ENCODE measurements at places on chromosomes 7 and 10.

DNA sequence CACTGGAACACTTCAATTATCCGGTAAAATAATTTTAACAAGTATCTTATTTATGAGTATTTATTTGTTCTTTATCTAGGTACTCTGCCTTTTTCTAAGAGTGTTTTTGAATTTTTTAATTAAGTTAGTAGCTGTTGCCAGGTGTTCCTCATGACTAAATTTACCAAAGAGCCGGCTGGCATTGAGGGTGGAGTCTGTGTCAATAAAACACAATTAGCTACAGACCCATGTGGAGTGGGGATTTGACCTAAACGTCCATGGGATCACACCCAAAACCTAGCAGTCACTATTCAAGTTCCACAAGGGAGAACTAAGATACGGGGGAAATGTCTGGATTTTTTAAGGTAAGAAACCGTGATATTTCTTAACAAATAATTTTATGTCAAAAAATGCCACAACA, 9.8 kb downstream of the SLC16A12 start:
- no peak for DNase-seq

DNA sequence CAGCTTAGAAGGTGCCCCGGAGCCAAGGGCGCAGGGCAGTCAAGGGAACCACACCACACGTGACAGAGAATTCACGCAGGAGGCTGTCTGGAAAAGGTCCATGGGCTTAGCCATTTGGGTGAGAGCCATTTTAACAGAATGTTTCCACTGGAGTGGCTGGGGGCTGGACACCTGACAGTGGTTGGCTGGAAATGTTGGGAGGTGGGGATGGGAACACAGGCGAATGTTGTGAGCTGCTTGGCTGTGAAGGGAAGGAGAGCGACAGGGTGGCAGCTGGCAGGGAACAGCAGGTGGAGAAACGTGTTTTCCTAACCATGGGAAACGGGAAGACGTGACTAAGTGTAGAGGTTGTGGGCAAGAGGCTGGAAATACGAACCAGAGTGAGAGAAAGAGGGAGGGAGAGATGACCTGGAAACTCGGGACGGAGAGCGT, 100.5 kb upstream of the ZNF32 start:
- no peak for DNase-seq

DNA sequence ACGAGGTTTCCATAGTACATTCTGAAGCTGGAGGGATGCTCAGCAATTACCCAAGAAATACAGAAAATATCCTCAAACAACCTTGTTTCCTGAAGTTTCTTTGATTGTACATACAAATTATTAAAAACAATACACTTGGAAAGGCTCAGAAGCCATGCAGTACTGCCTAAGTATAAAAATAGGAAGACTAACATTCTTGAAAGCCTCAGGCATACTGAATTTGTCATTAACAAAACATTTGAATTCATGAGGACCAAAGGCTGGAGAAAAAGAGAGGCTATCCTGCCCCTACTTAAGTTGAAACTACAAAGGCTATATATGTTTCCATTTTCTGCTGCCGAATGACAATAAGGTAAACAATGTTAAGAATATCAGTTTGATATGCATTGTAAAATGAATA, 54.3 kb upstream of the SGCE start:
- DNase-seq = no peak

DNA sequence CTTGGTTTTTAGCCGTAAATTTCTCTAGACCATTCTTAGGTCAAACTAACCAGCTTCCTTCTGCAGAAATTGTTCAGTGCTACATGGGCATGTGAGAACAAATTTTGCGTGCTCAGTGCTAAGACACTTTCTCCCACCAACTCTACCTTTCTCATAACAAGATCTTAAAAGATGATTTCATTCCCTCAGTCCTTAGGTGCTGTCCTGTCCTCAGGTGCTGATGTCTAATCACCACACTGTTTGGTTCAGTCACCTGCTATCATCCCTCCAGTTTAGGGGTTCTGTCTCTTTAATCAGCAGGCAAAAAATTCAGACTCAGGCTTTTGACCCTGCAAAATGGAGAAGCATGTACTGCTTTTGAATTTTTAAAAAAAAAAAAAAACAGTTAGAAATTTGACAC, 227.5 kb upstream of the YAE1 start:
- no peak for DNase-seq

DNA sequence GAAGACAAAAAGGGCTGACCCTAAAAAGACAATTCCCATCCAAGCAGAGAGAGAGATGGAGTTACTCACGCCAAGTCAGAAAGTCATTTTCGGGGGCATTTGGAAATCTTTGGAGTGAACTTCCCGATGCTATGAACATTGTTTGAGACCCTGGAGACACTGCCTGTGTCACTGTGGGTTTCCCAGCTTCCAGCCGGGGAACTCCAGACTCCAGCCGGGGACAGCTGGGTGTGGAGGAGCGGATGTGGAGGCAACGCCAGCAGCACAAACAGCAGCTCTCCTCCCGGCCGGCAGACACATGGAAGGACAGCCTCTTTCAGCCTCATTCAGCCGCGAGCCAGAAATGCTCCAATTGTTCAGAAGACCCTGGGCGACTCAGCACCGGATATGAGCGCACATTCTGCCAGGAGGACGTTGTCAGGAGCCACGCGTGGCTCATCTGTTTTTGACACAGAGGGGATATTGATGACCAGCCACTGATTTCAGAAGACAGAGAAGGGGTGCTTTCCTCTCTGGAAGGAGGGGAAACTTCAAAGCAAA, 97.6 kb downstream of the PRPF18 start:
- DNase-seq = no peak

DNA sequence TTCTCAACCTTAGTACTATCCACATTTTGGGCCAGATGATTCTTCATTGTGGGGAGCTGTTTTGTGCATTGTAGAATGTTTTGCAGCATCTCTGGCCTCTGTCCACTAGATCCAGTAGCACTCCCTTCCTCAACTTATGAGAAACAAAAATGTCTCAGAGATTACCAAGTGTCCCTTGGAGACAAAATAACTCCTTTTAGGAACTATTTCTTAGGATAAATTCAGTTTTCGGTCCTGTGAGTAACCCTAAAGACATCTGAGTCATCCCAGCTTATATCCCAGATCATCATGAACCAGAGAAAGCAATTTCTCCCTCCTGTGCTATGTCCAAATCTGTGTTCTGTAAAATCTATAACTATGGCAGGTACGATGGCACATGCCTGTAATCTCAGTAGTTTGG, 266.6 kb upstream of the PHYHIPL start:
- DNase-seq = no peak

DNA sequence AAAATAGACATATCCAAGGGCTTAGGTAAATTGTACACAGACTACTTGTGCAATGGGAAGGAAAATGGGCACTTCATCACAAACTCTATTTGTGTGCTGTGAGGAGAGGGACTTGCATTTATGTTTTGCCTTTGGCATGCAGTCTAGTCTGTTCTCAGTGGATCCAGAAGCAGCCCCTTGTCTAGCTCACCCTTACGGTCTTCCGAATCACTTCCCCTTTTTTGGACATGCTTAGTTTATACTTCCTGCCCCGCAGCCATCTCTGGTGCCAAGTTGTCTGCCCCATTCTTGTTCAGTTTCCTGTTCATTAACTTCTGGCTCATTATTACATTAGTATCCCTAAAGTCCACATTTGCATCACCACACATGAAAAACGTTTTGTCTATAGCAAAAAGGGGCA, 161.6 kb downstream of the NRCAM start:
- no peak for DNase-seq

GRCh38 chr7:104096683-104097082, 107.2 kb upstream of the RELN start:
- DNase-seq = no peak

- no peak for DNase-seq
These were observed 3.1 kb downstream of the CNPY1 start for GRCh38 chr7:155543011-155543876.

DNA sequence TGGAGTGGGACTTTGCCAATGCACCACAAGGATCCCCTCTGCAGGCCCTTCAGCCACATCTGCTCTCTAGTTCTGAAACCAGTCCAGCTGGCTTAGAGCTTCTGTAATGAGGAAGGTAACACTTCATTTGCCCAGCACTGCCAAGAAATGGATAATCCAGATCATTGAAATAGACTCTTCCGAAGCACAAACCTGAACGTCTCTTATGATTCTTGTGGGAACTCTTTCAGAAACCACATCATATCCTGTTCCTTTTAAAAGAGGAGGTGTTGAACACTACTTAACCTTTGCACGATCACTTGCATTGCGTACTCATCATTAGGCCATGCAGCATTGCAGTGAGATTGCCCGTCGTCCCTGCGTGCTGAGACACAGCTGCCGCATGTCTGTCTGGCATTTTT, 25.8 kb upstream of the PLPP4 start:
- no peak for DNase-seq

- no peak for DNase-seq
These were observed 85.9 kb downstream of the PRKAG2 start for GRCh38 chr7:151790830-151791620.

- DNase-seq = no peak
These were observed 1.6 kb upstream of the GPRIN2 start for GRCh38 chr10:46558122-46558391.

DNA sequence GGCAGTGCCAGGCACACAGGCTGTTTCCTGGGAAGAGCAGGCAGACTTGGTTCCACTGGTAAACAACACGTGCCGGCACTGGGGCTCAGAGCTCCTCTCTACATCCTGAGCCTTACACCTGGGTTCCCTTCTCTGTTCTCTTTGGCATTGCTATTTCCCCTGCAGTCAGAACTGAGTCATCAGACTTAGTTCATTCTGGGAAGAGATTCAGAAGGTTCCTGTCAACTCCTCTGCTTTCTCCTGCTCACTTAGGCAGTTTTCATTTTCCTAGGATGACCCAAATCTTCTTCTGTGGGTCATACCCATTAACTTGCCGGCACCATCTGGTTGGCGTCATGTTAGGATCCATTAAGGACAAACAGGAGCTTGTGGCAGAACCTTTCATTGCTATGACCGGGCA, 33.4 kb upstream of the LRRC18 start:
- no peak for DNase-seq

DNA sequence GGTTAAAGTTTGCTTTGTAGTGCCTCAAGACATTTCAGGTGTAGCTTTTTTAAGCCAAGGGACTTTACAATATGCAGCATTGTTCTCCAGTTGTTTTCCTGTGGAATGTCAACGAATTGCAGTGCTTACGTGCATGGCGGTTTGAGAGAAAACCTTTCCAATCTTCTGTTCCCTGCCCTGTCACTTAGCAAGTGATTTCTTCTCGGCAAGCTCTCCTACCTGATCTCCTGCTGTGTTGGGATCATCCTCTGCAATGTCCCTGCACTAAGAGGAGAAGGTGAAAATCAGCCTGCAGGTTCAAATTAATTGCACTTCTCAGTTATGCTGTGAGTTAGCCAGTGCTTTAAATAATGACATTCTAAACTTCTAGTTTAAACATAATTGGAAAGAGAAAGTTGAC, 197.6 kb upstream of the FZD1 start:
- DNase-seq = no peak

GRCh38 chr7:38839851-38840250, 69.1 kb downstream of the VPS41 start:
- no peak for DNase-seq

- DNase-seq = no peak
These were observed 31.6 kb downstream of the NCAPG2 start for GRCh38 chr7:158672975-158673374.

DNA sequence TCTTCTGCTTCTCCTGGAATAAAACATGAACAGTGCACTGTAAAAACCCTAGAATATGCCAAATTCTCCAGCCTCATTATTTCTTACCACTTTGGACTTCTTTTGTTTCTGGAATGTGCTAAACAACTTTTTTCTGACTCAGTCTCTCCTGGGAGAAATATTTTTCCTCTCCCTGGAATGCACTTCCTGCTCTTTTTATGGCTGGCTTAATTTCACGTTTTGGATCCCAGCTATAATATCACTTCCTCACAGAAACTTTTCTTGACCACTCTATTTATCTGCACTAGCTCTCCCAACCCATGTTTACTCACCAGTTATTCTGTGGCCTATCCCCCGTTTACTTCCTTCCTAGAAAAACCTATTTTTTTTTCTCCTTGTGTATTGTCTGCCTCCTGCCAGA, 26.7 kb downstream of the ABCB5 start:
- no peak for DNase-seq

GRCh38 chr7:117061751-117062150, 108.5 kb downstream of the ST7 start:
- DNase-seq = no peak

GRCh38 chr10:69346776-69347175, 68.5 kb downstream of the HK1 start:
- no peak for DNase-seq

- DNase-seq = no peak
These were observed 39.9 kb downstream of the RBM17 start for GRCh38 chr10:6128591-6129251.

DNA sequence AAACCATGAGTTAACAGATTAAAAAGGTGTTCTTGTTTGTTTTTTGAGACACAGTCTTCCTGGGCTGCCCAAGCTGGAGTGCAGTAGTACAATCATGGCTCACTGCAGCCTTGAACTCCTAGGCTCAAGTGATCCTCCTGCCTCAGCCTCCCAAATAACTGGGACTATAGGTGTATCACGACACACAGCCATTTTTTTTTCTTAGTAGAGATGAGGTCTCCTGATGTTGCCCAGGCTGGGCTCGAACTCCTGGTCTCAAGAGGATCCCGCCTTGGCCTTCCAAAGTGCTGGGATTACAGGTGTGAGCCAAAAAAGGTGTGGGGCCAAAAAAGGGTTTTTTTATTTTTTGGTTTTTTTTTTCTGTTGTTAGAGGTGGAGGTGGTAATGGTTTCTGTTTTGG, 29.3 kb downstream of the KMT2C start:
- no peak for DNase-seq

GRCh38 chr7:22601812-22602565, 102.0 kb upstream of the STEAP1B start:
- DNase-seq = no peak

DNA sequence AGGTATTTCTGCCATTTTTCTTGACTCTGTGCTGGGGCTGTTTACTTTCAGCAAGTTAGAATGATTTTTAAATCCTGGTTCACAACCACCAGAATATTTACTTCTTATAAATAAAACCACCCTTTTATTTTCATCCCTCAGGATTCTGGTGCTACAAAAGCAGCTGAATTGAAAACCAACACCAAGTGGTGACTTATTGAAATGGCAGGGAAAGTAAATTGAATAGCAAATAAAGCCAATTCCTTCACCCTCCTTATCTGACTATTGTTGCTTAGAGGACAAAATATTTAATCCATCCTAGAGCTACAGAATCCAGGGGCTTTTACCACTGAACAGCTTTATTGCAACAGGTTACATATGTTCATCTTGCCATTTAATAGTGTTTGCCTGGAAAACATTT, 828.6 kb upstream of the GHITM start:
- no peak for DNase-seq

- no peak for DNase-seq
These were observed 256.8 kb downstream of the ELFN1 start for GRCh38 chr7:1926908-1927306.

DNA sequence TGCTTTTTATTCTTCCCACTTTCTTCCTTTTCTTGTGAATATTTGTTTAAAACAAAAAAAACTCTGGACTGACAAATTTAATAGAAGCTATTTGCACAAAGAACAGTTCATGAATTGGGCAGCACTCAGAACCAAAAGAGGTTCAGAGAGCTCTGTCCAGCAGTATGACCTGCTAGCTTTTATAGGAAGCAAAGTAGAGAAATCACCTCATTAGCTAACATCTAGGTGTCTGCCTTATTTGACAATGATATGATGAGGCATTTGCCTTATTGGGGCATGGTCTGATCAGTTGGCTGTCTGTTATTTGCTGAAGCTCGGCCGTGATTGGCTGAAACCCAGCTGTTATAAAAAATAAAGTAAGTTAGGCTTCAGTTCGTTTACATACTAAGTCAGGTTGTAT, 819 bp upstream of the TRIM4 start:
- no peak for DNase-seq
